ENCODE measurements at places on chromosomes 1 and 21.

DNA sequence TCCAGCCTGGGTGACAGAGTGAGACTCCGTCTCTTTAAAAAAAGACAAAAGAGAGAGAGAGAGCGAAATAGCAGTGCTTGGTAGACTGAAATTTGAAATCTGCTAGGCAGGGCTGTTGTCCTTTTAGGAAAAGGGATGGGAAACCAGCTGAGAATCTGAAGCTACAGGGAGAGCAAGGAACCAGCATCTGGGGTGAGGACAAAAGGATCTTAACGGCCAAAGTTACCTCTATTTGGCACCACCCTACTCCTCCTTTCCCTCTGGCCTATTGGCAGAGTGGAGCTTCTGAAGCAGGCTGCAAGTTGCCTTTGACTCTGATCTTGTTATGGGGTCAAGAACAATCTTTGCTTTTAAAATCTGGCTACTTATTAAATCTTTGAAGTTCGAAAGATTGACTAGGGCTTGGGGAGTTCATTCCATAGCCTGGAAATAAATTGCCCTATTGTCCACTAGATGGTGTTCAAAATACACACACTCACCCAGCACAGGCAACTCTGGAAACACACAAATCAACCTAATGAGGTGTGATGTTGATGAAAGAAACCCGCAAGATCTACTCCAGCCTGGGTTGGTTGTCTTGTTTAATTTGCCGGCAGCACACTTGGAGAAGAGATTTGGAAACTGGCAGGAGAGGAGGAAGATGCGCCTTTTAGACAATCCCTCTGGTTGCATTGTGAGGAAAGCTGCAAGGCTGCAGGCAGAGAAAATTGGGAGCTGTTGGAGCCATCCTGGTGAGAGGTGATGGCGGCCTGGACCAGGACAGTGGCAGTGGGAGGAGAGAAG lies 16.5 kb upstream of the PARP1 start:
- DNase-seq: no peak

DNA sequence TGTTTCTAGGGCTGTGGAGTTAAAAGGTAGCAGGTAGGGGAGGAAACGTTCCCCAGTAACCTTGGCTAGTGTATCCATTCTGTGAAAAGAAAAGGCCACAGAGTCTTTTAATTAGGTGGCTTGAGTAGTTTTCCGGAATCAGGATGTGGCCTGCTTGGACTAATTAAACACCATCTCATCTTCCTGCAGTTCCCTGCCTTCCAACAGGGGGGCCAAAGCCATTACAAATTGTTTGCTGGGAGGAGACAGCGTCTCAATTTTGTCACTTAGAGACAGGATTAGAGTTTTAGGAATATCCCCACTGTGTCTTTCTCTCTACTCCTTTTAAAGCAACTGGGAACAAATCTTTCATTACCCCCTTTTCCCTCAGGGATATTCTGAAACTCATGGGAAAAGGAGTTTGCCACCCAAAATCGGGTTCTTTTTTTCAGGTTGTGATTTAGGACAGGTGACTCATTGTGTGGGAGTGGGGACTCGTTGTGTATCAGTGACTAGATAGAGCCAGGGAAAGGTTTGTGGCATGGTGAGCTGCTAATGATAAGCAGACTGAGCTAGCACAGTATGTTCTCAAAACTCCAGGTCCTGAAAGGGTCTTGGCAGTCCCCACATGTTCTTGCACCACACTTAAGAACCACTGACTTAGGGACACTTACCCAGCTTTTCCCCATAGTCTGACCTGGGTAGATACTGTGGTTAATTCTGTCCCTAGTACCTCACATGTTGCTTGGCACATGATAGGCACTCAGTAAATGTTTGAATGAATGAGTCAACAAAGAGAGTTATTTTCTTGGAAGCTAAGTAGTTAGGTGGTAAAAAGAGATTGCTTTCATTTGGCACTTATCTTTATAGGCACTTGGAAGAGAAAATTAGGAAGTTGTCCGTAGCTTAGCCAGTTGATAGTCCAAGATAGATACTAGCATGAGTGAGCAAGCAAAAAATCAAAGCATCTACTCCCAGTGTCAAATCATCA lies 22.5 kb downstream of the INTS3 start:
- DNase-seq: no peak

- no peak for DNase-seq
Observed at GRCh38 chr1:3914911-3915310, 14.8 kb upstream of the C1orf174 start.

DNA sequence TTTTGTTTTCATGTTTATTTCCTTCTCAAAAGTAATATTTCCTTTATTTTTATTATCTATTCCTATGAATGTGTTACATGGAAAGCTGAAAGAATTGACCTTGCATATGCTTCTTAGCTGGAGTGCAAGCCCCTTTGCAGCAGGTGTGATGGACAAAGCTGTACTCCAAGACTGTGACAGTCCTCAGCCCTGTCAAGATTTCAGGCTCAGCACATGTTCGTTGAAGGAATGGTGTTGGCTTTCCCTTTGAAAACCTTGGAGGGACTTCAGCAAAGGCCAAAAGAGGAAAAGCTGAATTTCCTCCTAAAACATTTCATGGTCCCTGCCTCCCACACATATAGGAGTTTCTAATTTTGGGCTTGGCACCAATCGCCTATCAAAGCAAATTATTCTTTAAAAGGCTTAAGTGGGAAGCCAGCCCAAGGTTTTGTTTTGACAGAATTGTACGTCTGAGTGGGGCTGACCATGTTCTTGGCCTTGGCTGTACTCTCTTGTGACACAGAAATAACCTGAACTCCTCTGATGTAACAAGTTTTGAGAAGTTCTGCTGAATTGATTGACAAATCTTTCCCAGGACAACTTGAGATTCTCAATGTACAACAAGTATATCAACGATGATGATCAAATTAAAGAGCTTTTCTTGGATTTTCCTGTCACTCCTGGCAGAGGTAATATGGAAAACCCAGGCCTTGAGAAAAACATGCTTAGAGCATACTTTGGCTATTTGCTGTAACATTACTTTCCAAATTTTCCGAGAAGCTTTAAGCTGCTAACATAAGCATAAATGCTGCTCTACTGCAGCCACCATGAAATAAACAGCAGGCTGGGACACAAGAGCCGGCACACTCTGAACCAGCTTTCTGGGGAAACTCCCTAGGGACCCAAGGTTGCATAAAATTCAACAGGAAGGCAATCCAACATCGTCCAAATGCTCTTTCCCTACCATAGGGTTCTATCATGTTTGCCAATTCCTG lies 135.7 kb upstream of the ZNF648 start:
- no peak for DNase-seq
